ENCODE measurements at places on chromosomes 1 and 21.

DNA sequence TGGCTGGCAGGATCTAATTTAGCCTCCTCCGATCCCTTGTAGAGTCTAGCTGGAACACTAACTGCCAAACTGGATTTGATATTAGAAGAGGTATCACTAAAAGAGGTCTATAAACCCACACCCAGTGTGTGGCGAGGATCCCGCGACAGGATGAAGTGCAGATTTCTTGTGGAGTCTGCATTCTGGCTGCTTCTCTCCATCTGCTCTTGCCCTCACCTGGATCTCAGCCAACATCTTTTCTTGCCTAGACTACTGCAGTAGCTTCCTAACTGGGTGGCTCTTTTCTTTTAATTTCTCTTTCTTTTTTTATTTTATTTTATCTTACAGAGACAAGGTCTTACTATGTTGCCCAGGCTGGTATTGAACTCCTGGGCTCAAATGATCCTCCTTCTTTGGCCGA lies 48.9 kb upstream of the CAPZB start:
- no peak for DNase-seq

- DNase-seq: no peak
These were observed 65.6 kb upstream of the IRF2BP2 start for GRCh38 chr1:234675572-234675971.

- no peak for DNase-seq
These were observed 339.5 kb downstream of the PTPRU start for GRCh38 chr1:29575826-29576225.

DNA sequence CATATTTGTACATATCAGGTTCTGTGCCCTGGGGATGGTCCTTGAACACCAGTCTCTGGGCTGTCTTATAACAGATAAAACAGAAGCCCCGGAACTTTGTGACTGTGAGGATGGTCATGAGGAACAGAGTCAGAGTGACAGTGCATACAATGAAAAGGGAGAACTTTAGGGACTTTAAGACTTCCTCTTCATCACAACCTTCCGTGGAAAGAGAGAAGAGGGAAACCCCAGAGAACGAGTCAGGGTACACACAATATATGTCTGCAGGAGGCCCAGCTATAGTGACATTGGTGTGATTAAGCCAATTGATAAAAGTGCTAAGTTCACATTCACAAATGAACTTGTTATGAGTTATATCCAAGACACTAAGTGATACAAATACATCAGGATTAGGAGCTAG lies 32.1 kb downstream of the TLR5 start:
- no peak for DNase-seq

DNA sequence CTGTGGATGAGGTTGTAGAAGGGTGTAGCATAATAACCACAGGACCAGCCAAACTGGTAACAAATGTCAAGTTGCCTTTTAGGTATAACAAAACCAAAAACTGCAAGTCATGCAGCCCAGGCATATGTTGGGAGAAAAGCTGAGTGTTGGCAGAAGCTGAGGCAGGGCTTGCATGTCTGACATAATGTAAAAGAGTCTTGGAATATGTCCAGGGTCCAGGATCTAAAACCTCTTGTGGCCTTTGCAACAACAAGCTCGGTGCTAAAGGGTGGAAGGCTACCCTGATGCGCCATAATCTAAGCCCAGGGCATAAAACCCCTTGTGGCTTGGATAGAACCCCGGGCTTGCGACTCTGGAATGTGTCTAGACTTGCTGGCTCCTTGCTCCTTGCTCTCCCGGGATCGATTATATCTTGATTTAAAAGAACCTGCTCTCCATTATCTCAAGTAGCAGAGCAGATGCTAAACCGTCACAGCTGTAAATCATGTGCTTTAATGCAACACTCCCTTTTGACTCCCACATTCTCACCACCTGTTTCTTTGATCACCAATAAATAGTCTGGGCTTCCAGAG lies 26.5 kb upstream of the SLC35A3 start:
- peak; percentile 40 for DNase-seq

GRCh38 chr1:161702250-161702649 lies 4.8 kb upstream of the FCRLA start:
- DNase-seq: no peak

DNA sequence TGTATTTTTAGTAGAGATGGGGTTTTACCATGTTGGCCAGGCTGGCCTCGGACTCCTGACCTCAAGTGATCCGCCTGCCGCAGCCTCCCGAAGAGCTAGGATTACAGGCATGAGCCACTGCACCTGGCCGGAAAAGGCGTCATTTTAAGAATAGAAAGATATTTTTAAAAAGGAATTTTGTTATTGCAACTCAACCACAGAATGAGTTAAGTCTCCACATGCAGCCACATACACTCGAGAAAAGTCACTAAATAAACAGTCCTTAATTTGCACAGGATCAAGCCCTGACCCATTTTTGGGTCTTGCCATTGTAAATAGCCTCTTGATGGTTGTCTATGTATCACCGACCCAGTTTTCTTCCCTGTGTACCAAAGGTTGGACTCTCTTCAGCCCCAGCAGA lies 85.5 kb downstream of the FBXO2 start:
- no peak for DNase-seq

DNA sequence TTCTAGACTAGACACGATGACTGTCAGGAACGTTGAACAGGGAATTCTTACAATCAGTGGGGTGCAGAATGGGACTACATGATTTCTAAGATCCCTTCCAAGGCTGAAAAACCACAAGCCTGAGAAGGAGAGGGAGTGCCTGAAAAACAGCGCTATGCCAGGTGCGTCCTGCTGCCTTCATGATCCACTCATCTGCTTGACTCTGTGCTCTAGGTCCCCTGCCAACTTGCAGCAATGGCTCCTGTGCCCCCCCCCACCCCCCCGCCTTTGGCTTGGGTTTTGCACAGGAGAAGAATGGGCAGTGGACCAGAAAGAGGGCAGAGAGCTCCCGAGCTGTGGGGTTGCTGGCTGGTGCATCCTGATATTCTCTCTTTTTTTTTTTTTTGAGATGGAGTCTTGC lies 5.9 kb downstream of the SLC2A7 start:
- no peak for DNase-seq

GRCh38 chr1:224784265-224785039 lies 145.0 kb upstream of the DNAH14 start:
- DNase-seq: peak; percentile 44

DNA sequence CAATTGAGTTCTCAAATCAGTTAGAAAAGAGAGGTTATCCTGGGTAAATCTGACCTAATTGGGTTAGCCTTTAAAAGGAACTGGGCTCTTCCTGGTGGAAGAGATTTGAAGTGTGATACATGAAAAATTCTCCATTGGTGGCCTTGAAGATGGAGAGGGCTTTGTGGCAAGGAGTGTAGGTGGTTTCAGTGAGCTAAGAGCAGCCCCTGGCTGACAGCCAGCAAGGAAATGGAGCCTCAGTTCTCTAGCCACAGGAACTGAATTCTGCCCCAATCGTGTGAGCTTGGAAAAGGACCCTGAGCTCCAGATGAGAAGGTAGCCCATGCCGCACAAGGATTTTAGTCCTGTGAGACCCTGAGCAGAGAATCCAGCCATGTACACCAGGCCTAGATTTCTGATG lies 12.7 kb upstream of the HYI start:
- no peak for DNase-seq

DNA sequence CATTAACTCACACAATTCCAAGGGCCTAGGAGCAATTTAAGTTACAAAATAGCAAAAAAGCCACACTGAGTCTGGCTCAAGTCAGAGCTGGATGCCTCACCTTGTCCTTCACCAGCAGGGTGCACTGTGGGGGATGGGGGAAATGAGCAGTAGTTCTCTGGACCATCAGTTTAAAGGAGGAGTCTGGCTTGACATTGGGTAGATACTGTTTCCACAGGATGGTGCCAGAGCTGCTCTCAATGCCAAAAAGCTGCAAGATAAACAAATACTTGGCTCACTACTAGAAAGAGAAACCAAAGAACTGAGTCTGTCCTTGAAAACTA lies 18.8 kb downstream of the EMC1 start:
- no peak for DNase-seq

Measured in EL (cell line).